Cardiac septum (tissue), 1 donor: ENCODE measurements at places on chromosomes 3 and 15. TPM values are rescaled to one million over a fixed set of nuclear protein-coding genes. Genes with fewer than 3 reads are reported as not detected.

- DNase-seq, result no peak
These were observed 293.4 kb upstream of the GBE1 start for GRCh38 chr3:82054849-82055248.

MINDY4B gene
- total RNA-seq, result not detected

IL20RB gene
- total RNA-seq, result 0.70 TPM

DNA sequence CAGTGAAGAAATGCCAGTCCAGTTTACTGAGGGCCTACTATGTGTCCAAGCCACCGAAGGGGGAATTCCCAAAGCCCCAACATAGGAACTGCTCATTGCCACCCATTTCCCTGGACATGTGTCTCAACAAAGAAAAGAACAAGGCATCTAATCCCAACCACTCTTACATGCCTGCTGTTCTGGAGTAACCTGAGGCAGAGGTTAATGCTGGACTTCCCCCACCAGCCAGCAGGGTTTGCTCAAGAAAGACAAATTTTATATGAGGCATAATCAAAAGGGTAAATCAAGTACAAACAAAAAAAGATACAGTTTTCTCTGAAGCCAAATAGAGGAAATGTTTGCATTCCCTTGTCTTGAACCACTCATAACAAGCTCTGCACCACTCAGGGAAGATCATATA is 4.1 kb downstream of the ADCY5 start:
- DNase-seq, result no peak

DNA sequence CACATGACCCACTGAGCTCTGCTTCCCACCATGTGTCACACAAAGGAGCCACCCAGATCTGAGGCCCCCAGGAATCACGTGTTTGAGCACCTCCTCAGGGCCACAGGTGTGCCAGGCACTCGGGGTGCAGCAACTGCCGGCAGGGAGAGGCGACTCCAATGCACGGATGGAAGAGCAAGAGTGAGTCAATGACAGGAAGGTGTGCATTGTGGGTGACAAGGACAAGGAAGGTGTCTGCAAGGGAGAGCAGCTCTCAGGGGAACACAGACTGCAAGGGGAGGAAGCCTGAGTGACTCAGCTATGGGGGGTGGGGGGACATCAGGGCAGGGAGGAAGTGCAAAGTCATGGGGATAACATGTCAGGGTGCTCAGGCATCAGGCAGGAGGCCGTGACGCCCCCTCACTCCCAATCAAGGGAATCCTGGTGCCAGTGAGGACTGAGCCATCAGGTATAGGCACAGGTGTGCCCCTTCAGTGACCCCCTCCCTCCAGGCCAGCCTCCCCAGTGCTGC is 67.4 kb downstream of the NUP210 start:
- DNase-seq, result no peak

DNA sequence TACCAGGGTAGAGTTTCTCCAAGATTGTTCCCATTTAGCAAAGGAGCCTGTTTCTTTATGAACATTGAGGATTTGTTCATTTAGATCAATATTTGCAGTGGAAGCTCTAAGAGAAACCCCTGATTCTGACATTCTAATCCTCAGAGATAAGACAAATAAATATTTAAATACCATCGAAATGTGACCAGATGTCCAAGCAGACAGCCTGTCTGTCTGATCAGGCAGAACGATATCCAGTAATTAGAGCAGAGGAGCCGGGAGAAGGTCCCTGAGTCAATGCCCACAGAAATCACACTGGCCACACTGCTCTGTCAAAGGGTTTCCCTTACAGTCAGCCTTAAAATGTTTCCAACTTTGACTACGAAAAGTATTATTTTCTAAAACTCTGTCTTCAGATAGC is 15.7 kb upstream of the ARPIN start:
- no peak for DNase-seq

GRCh38 chr3:108125153-108125543 is 34.3 kb upstream of the CD47 start:
- DNase-seq, result no peak

GRCh38 chr3:112685420-112685819 is 44.5 kb upstream of the CCDC80 start:
- DNase-seq, result no peak

DNA sequence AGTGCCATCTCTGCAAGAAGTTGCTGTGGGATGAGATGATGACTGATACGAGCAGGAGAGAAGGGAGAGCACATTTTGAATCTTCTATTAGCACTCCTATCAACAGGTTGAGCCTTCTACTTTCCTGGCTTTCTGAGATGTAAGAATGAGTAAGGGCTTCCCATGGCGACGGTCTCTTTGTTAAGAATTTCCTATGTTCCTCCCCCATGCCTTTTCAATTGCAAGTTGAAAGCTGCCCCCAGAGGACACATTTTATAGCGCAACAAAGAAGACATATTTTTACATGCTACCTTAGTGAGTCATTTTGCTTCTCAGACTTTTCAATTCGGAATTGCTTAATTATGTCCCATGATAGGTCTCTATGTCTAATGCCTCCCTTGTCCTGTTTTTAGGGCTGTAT is 71.3 kb upstream of the LRTM1 start:
- no peak for DNase-seq

GRCh38 chr15:81981908-81982307 is 63.9 kb downstream of the MEX3B start:
- DNase-seq, result no peak

PLA2G4B gene
- total RNA-seq, result 3.4 TPM

- DNase-seq, result no peak
These were observed 74.7 kb upstream of the DLG1 start for GRCh38 chr3:197373096-197373495.

GRCh38 chr3:45199837-45200648 is 26.0 kb downstream of the TMEM158 start:
- no peak for DNase-seq

GRCh38 chr3:30913176-30913575 is 18.7 kb upstream of the GADL1 start:
- DNase-seq, result no peak
